Esophagus squamous epithelium (tissue), 5 donors: ENCODE measurements at places on chromosomes 11 and 22. TPM values are rescaled to one million over a fixed set of nuclear protein-coding genes. Genes with fewer than 3 reads are reported as not detected.

DNA sequence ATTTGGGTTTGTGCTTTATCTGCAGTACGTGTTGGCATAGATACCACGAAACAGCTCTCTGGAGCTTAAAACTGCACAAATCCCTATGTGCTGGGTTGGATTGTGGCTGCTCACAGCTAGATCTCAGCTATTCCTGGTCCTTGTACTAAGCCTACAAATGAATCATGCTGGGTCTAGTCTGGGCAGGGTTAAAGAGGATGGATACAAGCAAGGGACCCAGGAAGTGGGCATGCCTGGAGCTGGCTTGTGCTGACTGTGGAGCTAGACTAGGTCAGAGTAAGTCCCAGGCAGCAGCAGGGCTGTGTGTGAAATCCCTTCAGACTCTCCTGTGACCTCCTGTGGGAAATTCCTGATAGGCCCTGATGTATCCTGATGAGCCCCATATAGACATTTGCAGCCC is 3.9 kb upstream of the E2F8 start:
- H3K4me1 ChIP-seq, result peaks cover 35% of the 10 kb centered on the region
- H3K27me3 ChIP-seq, result peaks cover 15% of the 10 kb centered on the region
- H3K36me3 ChIP-seq, result no peaks in the 10 kb centered on the region
- peak overlapping the region; percentile 83 for H3K27ac ChIP-seq
- DNase-seq, result no peak

- H3K27me3 ChIP-seq, result no peaks in the 10 kb centered on the region
- H3K4me1 ChIP-seq, result no peaks in the 10 kb centered on the region
- DNase-seq, result no peak
- H3K36me3 ChIP-seq, result no peaks in the 10 kb centered on the region
- H3K4me3 ChIP-seq, result no peak overlapping the region
Observed at GRCh38 chr11:116649268-116649667, 123.5 kb downstream of the BUD13 start.

- no peak for DNase-seq
- no peak overlapping the region for H3K27ac ChIP-seq
- H3K27me3 ChIP-seq, result no peaks in the 10 kb centered on the region
- H3K4me1 ChIP-seq, result no peaks in the 10 kb centered on the region
- H3K4me3 ChIP-seq, result no peak overlapping the region
Observed at GRCh38 chr11:87224486-87224885, 186.8 kb downstream of the TMEM135 start.

DNA sequence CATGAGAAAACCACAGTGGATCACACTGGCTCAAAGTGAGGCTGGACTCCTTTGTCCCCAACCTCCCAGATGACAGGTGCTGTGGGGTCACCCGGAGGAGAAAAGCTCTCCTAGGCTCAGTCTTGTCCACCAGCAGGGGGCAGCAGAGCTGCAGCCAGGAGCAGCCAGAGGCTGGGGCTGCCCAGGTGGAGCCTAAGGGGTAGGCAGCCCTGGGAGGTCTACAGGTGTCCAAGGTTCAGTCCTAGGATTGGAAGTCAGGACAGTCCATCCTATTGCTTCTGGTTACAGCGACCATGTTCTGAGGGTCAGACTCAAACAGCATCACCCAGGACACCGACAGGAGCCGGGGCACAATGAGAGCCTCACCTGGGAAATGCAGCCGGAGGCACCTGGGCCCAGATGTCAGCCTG is 77.6 kb upstream of the IGLL5 start:
- H3K36me3 ChIP-seq, result no peaks in the 10 kb centered on the region
- no peaks in the 10 kb centered on the region for H3K4me1 ChIP-seq
- no peak for DNase-seq
- no peak overlapping the region for H3K27ac ChIP-seq
- H3K4me3 ChIP-seq, result no peak overlapping the region

The KCTD14 gene
- 1.3 TPM for total RNA-seq

The CATSPERZ gene
- total RNA-seq, result not detected
